ENCODE measurements at places on chromosomes 1 and 21. TPM values are rescaled to one million over a fixed set of nuclear protein-coding genes. Genes with fewer than 3 reads are reported as not detected.

The SPRR2D gene
- not detected for total RNA-seq

The PADI2 gene
- under 0.01 TPM for total RNA-seq

The NTRK1 gene
- total RNA-seq, result not detected

The RAVER2 gene
- total RNA-seq, result 3.3 TPM

The FCRL5 gene
- total RNA-seq, result not detected

The DYNLT4 gene
- total RNA-seq, result 0.12 TPM

All from aortic smooth muscle cell (primary cell).